ENCODE measurements at places on chromosomes 1 and 21. TPM values are rescaled to one million over a fixed set of nuclear protein-coding genes. Genes with fewer than 3 reads are reported as not detected.

S100A7A gene
- total RNA-seq = not detected

NBPF6 gene
- total RNA-seq = not detected

LRRC71 gene
- total RNA-seq = not detected

CD1B gene
- total RNA-seq = not detected

BLACAT1 gene
- total RNA-seq = 0.65 TPM

CR1 gene
- total RNA-seq = not detected

ATF3 gene
- total RNA-seq = 21.8 TPM

CFAP107 gene
- total RNA-seq = not detected

GRCh38 chr1:177858332-177858821, 111.5 kb downstream of the SEC16B start:
- no peak for DNase-seq

- DNase-seq = no peak
Observed at GRCh38 chr1:228361314-228362140, 45.1 kb downstream of the TRIM11 start.

GRCh38 chr21:38968887-38969543, 163.3 kb downstream of the ETS2 start:
- no peak for DNase-seq

GRCh38 chr1:53038566-53038965, 23.4 kb upstream of the PODN start:
- DNase-seq = no peak

DNA sequence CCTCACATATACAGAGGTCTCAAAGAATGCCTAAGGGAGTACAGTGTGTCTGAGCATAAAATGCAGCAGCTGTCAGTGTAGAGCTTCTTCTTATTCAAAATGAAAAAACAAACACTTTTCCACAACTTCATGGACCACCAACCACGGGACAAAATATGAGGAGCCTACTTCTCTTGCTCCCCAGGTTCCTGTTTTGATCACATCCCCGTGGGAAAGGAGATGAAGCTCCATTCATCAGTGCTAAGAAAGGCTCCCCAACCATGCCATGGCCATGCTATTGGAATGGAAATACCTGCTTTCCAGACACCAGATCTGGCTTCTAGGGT, 383 bp downstream of the CD48 start:
- DNase-seq = no peak

- DNase-seq = no peak
Observed at GRCh38 chr1:8083739-8084484, 57.8 kb upstream of the ERRFI1 start.

DNA sequence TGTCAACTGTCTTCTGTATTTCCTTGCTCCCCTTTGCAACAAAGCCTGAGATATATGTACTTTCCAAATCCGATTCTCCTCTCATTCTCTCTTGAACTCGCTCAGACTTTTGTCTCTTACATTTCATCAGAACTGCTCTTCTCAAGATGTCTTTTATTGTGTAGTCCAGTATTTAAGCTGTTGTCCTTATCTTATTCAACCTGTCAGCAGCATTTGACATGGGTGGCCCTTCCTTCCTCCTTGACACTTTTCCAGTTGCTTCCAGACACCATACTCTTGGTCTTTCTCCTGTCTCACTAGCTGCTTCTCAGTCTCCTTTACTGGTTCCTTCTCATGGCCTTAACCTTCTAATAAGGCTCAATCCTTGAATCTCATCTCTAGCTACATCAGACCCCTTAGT, 47.0 kb downstream of the TSNAX start:
- DNase-seq = no peak

DNA sequence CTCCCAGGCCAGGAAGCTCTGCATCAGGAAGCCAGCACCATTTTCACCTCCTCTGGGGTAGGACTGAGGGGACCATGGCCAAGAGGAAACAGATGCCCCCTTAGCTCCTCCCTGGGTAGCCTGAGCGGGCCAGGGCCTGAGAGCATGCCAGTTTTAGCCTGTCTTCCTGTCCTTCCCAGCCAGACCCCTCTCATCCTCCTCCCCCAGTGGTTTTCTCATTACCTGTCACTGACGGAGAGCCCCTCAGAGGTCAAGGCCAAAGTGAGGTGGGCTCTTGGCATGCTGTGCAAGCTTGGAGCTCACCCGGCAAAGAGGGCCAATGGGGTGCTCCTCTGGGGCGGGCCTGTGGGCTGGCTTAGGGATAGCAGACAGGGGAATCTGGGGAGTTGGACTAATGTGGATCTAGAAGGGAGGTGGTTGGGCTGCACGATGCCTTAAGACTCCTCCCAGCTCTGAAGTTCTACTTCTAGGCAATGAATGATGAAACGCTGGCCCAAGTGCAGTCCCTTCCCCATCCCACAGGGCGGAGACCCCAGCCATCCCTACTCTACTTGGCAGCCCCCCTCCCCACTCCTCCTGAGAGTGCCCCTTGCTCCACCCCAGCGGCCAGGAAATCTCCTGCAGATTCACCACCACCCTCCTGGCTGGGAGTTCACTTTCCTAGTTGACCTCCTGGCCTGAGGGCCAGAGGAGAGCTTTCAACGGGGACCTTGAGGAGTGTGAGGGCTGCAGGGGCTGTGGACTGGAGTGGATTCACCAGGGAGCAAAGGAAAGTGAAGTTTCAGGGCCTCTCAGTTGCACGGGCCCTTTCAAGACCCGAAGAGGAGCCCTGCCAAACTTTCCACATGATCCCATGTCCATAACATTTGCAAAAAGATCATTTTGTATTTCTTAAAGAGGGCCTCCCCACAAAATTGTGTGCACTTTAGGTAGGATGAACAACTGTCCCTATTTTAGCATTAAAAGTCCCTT, 9.4 kb upstream of the LMNA start:
- DNase-seq = no peak

- DNase-seq = no peak
Observed at GRCh38 chr1:186183219-186183618, 191.8 kb downstream of the TPR start.

GRCh38 chr1:40204856-40205255, 42.9 kb upstream of the TMCO2 start:
- DNase-seq = no peak

DNA sequence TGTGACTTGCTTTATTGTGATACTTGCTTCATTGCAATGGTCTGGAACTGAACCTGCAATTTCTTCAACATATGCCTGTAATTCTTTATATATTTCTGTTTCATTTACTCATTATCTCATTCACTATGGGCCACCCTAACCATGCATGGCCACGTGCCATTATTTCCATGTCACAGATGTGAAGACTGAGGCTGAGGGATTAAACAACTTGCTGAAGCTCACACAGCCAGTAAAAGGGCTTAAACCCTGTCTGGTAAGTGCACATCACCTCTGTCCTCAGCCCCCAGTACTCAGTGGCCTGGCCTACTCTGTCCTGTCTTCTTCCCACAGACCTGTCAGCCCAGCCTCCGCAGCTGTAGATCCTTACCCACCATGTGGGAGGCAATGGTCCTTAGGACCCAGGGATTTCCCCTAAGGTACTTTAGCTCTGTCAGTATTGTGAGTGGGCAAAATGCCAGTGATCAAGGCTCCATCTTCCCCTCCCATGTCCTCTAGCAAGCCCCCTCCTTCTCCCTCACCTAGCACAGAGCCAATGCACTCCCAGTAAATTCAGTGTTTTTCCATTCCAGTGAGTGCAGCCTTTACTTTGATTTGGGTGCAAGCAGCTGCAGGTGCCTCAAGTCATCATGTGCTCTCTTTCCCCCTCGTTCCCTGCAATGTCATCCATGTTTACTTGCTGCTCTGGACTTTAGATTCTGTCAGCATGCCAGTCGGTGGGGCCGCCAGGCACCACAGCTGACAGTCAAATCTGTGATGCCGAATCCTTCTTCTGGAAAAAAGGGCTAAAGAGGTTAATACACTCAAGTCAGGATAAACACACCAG, 228.2 kb upstream of the PROX1 start:
- DNase-seq = no peak

DNA sequence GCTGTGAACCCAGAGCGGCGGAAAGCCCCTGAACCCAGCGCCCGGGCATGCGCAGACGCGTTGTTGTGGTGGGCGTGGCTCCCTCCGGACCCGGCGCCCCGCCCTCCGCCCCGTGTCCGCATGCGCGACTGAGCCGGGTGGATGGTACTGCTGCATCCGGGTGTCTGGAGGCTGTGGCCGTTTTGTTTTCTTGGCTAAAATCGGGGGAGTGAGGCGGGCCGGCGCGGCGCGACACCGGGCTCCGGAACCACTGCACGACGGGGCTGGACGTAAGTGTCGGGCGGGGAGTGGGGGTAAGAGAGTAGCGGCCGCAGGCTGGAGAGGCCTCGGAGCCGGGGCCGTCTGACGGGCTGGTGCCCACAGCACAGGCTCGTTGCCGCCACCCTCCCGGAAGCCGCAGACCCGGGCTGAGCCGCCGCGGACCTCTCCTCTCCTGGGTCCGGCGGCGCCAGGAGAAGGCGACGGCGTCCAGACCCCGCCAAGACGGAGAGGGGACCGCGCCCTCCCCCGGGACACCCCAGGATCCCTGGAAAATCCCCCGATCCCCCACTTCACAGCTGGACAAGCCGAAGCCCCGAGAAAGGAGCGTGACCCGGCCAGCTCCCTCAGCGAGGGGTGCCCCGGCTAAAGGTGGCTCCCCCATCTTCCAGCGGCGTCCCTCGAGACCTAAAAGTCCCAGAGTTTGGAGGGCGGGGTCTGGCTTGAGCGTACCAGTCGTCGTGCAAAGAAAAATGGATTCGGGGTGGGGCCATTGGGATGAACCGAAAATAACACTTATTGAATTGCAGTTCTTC, at the start of gene TMEM50A:
TSS of gene TMEM50A (plus strand) at position 147 of the 794 bp plus-strand sequence. CDS start 2,153 bp downstream, outside the sequence.
- peak; percentile 92 for DNase-seq

- no peak for DNase-seq
Observed at GRCh38 chr1:88979749-88980116, 12.7 kb downstream of the KYAT3 start.

DNA sequence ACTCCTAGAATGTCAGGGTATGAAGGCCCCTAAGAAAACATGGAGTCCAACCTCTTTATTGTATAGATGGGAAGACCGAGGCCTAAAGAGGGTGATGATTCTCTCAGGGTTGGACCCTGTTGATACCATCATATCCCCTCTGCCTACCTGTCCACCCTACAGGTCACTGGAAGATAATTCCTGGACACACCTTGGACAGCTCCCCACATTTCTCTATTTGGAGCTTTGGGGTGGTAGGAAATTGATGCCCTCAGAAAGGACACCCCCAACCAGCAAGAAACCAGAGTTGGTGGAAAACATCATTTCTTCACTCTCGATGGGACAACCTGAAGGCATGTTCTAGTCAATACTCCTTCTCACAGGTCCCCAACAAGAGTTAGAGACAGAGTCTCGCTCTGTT, 3.0 kb upstream of the TCEA3 start:
- DNase-seq = no peak

- no peak for DNase-seq
Observed at GRCh38 chr1:34688006-34688741, 66.7 kb upstream of the GJB5 start.

- no peak for DNase-seq
Observed at GRCh38 chr1:86435327-86435726, 11.4 kb downstream of the CLCA2 start.

- no peak for DNase-seq
Observed at GRCh38 chr1:31954607-31955283, 16.6 kb upstream of the PTP4A2 start.
